ENCODE measurements at places on chromosomes 6 and 20. TPM values are rescaled to one million over a fixed set of nuclear protein-coding genes. Genes with fewer than 3 reads are reported as not detected.

The CEP85L gene
- polyA plus RNA-seq: 10.8 TPM

The CRISP2 gene
- polyA plus RNA-seq: 0.30 TPM

GRCh38 chr6:118704915-118705314, 53.5 kb upstream of the CEP85L start:
- no peak for DNase-seq

GRCh38 chr6:5464099-5464885, 203.0 kb downstream of the FARS2 start:
- DNase-seq: no peak

- peak; percentile 77 for DNase-seq
Observed at GRCh38 chr20:23050847-23051627, 1.6 kb upstream of the THBD start.
